ENCODE measurements at places on chromosomes 6 and 20. TPM values are rescaled to one million over a fixed set of nuclear protein-coding genes. Genes with fewer than 3 reads are reported as not detected.

GRCh38 chr6:17957498-17957897 lies 29.9 kb downstream of the KIF13A start:
- DNase-seq: no peak
- 0 out of 2 replicates have a peak, but pooled peaks cover 2% of the 10 kb centered on the region for H3K36me3 ChIP-seq
- no peaks in the 10 kb centered on the region for H3K4me1 ChIP-seq
- no peak overlapping the region for H3K27ac ChIP-seq
- no peak overlapping the region for H3K4me3 ChIP-seq

DNA sequence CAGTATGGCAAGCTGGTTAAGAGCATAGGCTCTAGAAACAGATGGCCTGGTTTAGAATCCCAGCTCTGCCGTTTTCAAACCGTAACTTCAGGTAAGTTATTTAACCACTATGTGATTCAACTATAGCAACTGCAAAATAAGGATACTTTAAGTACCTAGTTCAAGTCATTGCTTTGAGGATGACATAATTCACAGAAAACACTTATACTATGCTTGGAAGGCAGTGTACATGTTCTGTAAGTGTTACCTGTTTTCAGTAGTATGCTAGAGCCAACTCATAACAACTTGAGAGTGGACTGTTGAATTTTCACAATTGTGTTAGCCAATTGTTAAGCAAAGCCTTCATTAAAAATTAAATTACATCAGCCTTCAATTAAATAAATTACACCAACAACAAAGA lies 134.8 kb upstream of the BEND6 start:
- H3K27me3 ChIP-seq: no peaks in the 10 kb centered on the region
- no peak for DNase-seq
- H3K27ac ChIP-seq: no peak overlapping the region
- no peak overlapping the region for H3K4me3 ChIP-seq
- no peaks in the 10 kb centered on the region for H3K36me3 ChIP-seq

- DNase-seq: no peak
- no peaks in the 10 kb centered on the region for H3K27me3 ChIP-seq
- no peak overlapping the region for H3K4me3 ChIP-seq
- peaks cover 4% of the 10 kb centered on the region for H3K4me1 ChIP-seq
- H3K27ac ChIP-seq: no peak overlapping the region
Observed at GRCh38 chr20:17860301-17861197, 108.0 kb downstream of the SNX5 start.

GRCh38 chr20:30511322-30512030 lies 746.0 kb upstream of the DEFB115 start:
- no peak overlapping the region for H3K27ac ChIP-seq
- H3K4me3 ChIP-seq: no peak overlapping the region
- H3K36me3 ChIP-seq: no peaks in the 10 kb centered on the region
- no peak for DNase-seq
- no peaks in the 10 kb centered on the region for H3K4me1 ChIP-seq

- H3K36me3 ChIP-seq: no peaks in the 10 kb centered on the region
- peaks cover 18% of the 10 kb centered on the region for H3K27me3 ChIP-seq
- no peak overlapping the region for H3K27ac ChIP-seq
- no peaks in the 10 kb centered on the region for H3K4me1 ChIP-seq
Observed at GRCh38 chr20:54048481-54048880, 21.9 kb downstream of the BCAS1 start.

- H3K27ac ChIP-seq: peak overlapping the region; percentile 92
- H3K4me1 ChIP-seq: peaks cover 25% of the 10 kb centered on the region
- peak overlapping the region; percentile 65 for H3K4me3 ChIP-seq
- DNase-seq: peak; percentile 96
- no peaks in the 10 kb centered on the region for H3K27me3 ChIP-seq
- H3K36me3 ChIP-seq: no peaks in the 10 kb centered on the region
Observed at GRCh38 chr20:48620507-48621375, 207.1 kb downstream of the PREX1 start.

DNA sequence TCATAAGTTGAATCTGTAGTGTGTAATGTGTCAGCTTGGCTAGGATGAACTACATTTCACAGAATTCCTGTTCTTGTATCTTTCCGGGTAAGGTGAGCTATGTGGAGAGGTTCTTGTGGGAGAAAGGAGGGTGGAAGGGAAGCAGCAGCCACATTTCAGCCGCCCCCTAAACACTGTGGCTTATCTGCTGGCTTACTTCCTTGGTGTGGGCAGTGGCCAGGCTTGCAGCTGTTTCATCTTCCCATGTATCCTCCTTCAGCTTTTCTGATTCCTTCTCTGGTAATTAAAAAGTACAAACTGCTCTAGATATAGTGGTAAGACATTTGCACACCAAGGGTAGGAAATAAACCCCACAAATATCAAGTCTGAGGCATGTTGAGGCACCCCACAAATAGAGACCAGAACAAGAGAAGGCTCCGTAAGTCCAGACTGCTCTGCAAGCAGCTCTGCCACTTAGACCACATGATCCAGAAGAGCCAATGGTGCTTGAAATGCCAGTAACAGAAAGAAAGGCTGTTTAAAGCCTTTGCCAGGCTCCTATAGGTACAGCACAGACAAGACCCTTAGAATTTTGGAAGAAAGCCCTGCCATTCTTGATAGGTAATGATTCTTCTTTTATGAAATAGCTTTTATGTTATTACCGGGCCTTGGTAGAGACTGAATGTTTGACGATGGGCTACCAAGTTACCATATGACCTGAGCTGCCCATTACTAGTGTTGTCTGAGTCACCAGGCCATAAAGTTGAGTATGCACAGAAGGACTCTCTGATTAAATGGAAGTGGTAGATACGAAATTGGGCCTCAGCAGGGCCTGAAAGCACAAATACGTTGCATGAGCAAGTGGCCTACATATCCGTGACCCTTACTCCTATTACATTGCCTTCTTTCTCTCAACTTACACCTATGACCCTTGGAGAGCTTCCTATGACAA lies 215.0 kb upstream of the SGK1 start:
- DNase-seq: no peak
- H3K36me3 ChIP-seq: no peaks in the 10 kb centered on the region
- H3K4me1 ChIP-seq: peaks cover 19% of the 10 kb centered on the region
- no peak overlapping the region for H3K4me3 ChIP-seq
- H3K27ac ChIP-seq: no peak overlapping the region

DNA sequence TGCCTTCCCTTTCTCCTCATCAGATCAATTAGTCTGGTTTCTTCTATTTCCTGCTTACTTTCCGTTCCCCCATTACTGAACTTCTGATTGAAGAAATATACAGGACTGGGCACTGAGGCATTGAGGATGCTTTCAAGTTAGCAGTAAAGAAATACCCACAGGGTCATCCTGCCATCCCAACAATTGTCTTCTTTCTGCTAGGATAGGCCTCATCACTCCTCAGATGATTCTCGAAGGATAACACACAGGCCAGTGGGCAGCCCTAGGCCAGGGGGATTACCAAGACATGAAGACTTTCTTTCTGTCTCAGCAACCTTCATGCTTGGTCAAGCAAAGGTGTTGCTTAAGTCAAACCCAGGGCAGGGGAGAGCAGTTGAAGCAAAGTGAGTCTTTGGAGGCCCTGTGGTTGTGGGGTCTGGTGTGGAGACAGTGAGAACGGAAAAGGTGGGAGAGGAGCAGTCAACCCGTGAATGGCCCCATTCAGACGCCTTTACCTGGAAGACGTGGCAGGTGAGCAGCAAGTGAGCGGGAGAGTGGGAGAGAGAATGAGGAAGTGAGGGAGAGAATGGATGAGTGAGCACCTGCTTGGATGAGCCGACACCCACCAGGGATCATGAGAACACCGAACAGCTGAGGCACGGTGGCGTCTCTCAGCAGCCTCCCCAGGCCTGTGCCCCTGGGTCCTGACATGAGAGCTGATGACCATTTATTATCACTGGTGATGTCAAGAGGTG lies 462.9 kb downstream of the PREX1 start:
- H3K27me3 ChIP-seq: peaks cover 27% of the 10 kb centered on the region
- no peak overlapping the region for H3K4me3 ChIP-seq
- no peaks in the 10 kb centered on the region for H3K36me3 ChIP-seq
- no peak for DNase-seq

- H3K27me3 ChIP-seq: peaks cover 20% of the 10 kb centered on the region
- no peak overlapping the region for H3K27ac ChIP-seq
- no peak for DNase-seq
- no peaks in the 10 kb centered on the region for H3K4me1 ChIP-seq
- no peaks in the 10 kb centered on the region for H3K36me3 ChIP-seq
Observed at GRCh38 chr20:63855363-63856097, 5.8 kb upstream of the ABHD16B start.

DNA sequence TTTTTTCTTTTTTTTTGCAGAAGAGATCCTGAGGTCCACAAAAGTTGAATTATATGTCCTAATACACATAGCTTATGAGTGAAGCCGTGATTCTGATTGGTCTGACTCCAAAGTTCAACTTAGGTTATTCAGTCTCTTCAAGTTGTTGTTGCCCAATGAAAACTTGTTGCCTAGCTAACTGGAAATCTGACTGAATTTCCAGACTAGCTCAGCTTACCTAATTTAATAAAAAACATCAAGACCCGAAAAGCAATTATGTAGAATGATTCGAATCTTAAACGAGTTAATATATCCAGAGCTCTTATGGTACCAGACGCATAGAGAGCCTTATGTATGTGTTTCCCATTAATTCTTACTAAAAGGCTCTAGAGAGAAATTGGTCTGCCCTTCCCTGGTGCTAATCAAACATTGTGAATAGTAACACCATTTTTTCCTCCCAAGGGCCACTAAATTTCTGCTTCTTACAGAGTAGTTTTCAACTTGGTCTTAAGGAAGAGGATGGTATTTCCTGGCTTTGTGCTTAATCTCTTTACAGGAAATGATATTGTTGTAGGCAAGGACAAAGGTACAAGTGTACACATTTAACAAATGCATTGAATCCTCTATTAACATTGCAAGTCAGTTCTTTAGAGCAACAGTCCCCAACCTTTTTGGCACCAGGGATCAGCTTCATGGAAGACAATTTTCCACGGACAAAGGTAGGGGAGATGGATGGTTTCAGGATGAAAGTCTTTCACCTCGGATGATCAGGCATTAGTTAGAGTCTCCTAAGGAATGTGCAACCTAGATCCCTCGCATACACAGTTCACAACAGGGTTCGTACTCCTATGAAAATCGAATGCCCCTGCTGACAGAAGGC lies 107.9 kb downstream of the TSHZ2 start:
- DNase-seq: no peak
- H3K36me3 ChIP-seq: no peaks in the 10 kb centered on the region
- H3K4me3 ChIP-seq: no peak overlapping the region
- H3K27ac ChIP-seq: no peak overlapping the region
- peaks cover 4% of the 10 kb centered on the region for H3K4me1 ChIP-seq

- no peak for DNase-seq
- no peaks in the 10 kb centered on the region for H3K4me1 ChIP-seq
- no peak overlapping the region for H3K27ac ChIP-seq
- no peaks in the 10 kb centered on the region for H3K27me3 ChIP-seq
- no peak overlapping the region for H3K4me3 ChIP-seq
- H3K36me3 ChIP-seq: no peaks in the 10 kb centered on the region
Observed at GRCh38 chr6:135797361-135797760, 54.1 kb upstream of the PDE7B start.

Gene C6orf141
- 43.8 TPM for total RNA-seq

Gene RAD21L1
- total RNA-seq: 0.11 TPM

- no peak overlapping the region for H3K27ac ChIP-seq
- no peaks in the 10 kb centered on the region for H3K36me3 ChIP-seq
- no peaks in the 10 kb centered on the region for H3K27me3 ChIP-seq
- no peak overlapping the region for H3K4me3 ChIP-seq
- no peak for DNase-seq
- H3K4me1 ChIP-seq: peaks cover 14% of the 10 kb centered on the region
Observed at GRCh38 chr6:154611241-154611640, 100.8 kb upstream of the CNKSR3 start.

GRCh38 chr20:37777012-37777950 lies 83.5 kb downstream of the CTNNBL1 start:
- no peak overlapping the region for H3K4me3 ChIP-seq
- H3K27ac ChIP-seq: no peak overlapping the region
- no peaks in the 10 kb centered on the region for H3K27me3 ChIP-seq
- no peak for DNase-seq
- H3K4me1 ChIP-seq: no peaks in the 10 kb centered on the region
- peaks cover 22% of the 10 kb centered on the region for H3K36me3 ChIP-seq

Gene SASH1
- total RNA-seq: 10.5 TPM

GRCh38 chr6:157684620-157685299 lies 138.3 kb upstream of the SNX9 start:
- H3K4me1 ChIP-seq: peaks cover 20% of the 10 kb centered on the region
- no peaks in the 10 kb centered on the region for H3K27me3 ChIP-seq
- no peak overlapping the region for H3K27ac ChIP-seq
- H3K36me3 ChIP-seq: no peaks in the 10 kb centered on the region
- no peak overlapping the region for H3K4me3 ChIP-seq

Gene IL17A
- not detected for total RNA-seq

- H3K36me3 ChIP-seq: no peaks in the 10 kb centered on the region
- H3K4me1 ChIP-seq: peaks cover 7% of the 10 kb centered on the region
- no peak within 1 kb of the TSS for H3K27ac ChIP-seq
- H3K4me3 ChIP-seq: no peak within 1 kb of the TSS
Observed at GRCh38 chr20:7940341-7940740, at the start of gene HAO1. TSS of gene HAO1 (minus strand) at chr20:7940458. CDS start at chr20:7940422, 36 bp downstream.

Gene CRIP3
- total RNA-seq: 0.29 TPM

DNA sequence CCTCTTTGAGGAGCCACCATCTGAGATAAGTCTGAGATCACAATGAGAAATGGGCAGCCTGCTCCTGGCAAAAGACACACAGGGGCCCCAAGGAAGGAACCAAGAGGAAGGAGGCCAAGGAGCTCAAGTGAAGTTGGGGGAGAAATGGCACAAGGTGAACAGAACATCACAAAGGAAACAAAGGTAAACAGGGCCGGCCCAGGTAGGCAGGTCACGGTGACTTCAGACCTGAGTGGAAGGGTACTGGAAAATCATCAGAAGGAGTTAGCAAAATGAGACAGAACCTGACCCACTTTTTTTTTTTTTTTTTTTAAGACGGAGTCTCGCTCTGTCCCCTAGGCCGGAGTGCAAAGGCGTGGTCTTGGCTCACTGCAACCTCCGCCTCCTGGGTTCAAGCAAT lies 11.3 kb downstream of the ZMYND8 start:
- DNase-seq: no peak
- no peak overlapping the region for H3K27ac ChIP-seq
- H3K27me3 ChIP-seq: no peaks in the 10 kb centered on the region
- H3K4me1 ChIP-seq: no peaks in the 10 kb centered on the region
- H3K4me3 ChIP-seq: no peak overlapping the region

GRCh38 chr20:50273601-50274491 lies 83.2 kb downstream of the CEBPB start:
- H3K27ac ChIP-seq: no peak overlapping the region
- no peaks in the 10 kb centered on the region for H3K27me3 ChIP-seq
- H3K36me3 ChIP-seq: no peaks in the 10 kb centered on the region
- no peak for DNase-seq
- no peaks in the 10 kb centered on the region for H3K4me1 ChIP-seq
- no peak overlapping the region for H3K4me3 ChIP-seq

GRCh38 chr6:119476554-119476953 lies 127.0 kb upstream of the MAN1A1 start:
- no peak overlapping the region for H3K4me3 ChIP-seq
- H3K4me1 ChIP-seq: no peaks in the 10 kb centered on the region
- no peaks in the 10 kb centered on the region for H3K27me3 ChIP-seq
- H3K36me3 ChIP-seq: no peaks in the 10 kb centered on the region
- H3K27ac ChIP-seq: no peak overlapping the region
- DNase-seq: no peak

Gene VGLL2
- total RNA-seq: not detected

DNA sequence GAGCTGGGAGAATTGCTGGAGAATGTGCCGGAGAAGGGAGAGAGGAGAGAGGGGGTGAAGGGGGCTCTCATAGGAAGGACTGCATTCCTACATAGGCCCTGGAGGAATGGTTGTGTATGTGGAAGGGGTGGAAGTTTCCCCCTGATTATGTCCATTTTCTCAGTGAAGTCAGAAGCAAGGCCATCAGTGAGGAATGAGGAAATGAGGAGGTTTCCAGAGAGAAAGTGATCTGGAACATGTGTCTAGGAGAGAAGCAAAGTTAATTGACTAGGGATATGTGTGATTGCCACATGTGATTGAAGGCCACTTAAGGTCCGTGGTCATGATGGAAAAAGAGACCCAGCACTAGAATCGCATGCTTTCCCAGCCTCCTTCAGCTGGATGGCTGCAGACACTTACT lies 42.3 kb downstream of the TBPL1 start:
- no peaks in the 10 kb centered on the region for H3K27me3 ChIP-seq
- no peak for DNase-seq
- H3K36me3 ChIP-seq: no peaks in the 10 kb centered on the region

Measured in PC-3 (cell line).